Activated CD8-positive, alpha-beta memory T cell treated with anti-CD3 and anti-CD28 coated beads for 24 hours (primary cell): ENCODE measurements at places on chromosomes 12 and 14.
A peak's percentile ranks its signal among the peaks of the same experiment; 100 is the strongest.

GRCh38 chr14:74739293-74740030, 23.7 kb upstream of the YLPM1 start:
- no peak for DNase-seq

DNA sequence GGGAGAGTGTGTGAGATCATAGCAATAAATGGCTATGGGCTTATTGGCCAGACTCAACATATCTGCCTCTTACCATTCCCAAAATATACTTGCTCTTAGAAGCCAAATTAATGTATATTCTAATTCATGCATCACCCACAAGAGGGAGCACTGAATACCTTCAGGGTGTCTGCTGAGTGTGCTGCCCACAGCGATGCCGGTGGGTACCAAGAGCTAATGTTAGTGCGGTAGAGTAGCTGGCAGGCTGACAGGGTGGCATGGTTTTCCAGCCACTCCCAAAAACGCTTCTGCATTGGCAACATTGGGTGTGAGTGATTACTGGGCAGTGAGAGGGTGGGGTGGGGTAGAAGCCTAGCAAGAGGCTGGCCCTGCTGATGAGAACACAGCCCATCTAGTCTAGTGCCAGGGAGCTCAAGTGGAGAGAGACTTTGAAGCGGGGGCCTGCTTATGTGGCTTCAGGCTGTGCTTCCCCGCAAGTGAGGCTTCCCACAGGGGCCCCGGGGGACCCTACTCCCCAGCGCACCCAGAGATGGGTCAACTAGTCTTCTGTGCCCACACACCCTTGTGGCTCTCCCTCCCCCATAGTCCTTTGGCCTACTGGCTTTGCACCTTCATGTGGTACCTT, 9.2 kb upstream of the PLEKHD1 start:
- DNase-seq: no peak

- no peak for DNase-seq
Observed at GRCh38 chr14:76919431-76920330, 93.5 kb downstream of the LRRC74A start.

DNA sequence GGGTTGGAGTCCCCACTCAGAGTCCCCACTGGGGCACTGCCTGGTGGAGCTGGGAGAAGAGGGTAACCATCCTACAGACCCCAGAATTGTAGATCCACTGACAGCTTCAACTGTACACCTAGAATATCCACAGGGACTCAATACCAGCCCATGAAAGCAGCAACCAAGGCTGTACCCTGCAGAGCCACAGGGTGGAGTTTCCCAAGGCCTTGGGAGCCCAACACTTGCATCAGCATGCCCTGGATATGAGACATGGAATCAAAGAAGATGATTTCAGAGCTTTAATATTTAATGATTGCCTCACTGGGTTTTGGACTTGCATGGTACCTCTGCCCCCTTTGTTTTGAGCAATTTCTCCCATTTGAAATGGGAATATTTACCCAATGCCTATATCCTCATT, 80.4 kb downstream of the RASSF9 start:
- DNase-seq: no peak

DNA sequence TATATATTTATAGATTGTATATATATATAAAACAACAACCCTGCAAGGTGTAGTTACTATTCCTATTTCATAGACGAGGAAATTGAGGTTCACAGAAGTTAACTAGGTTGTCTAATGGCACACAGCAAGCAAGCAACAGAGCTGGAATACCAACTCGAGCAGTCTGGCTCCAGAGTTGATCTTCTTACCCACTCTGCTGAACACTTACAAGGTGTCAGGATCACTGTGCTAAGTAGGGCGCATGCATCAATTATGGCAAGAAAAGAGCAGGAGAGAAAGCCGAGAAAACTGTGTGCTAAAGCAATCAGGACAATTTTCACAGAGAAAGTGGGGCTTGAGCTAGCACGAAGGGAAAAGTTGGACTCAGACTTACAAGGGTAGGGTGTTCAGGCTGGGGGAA, 15.9 kb upstream of the ARMH4 start:
- no peak for DNase-seq

DNA sequence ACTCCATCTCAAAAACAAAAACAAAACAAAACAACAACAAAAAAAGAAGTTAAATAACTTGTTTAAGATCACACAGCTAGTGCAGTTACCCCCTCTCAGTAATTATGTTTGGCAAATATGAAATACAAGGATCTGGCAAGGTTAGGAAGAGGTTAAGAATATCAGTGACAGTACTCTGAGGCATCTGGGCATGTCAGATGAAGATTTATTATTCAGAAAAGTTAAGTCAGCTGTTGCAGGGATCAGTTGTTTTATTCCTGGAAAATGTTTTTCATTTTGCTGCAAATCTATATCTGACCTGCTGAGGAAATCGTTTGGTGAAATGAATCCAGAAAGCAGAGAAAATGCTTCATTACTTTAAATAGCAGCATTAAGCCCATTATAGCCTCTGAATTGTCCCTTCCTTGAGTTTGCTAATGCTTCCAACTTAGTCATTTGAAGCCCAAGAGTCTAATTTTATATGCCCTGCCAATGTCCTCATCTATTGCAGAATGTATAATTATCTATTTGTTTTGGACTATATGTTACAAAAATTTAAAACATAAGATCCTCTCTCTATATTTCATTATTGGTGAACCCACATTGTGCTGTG, 8.1 kb downstream of the GPX2 start:
- no peak for DNase-seq

GRCh38 chr14:77302926-77303325, 17.8 kb downstream of the POMT2 start:
- no peak for DNase-seq

- DNase-seq: no peak
Observed at GRCh38 chr12:114316076-114316475, 89.9 kb downstream of the TBX5 start.

DNA sequence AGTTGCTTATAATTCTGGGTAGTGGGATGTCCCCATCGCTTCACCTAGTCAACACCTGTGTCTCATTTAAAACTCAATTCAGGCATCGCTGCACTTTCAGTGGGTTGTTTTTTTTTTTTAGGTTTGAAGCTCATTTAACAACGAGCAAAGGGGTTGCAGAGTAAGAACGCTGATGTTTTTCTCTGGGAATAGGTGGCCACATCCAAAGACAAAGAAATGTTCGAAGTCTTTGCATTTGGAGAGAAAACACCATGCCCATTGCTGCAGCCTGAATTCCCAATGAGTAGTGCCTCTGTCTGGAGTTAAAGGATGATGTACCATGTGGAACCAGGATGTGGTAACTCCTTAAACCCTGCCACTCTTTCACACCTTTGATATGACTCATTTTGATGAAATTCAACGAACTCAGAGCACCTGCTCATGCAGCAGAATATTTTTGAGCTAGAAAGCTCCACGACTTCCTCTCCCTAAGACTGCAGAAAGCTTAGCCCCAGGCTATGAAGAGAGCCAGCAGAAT, 35.1 kb upstream of the BATF start:
- DNase-seq: peak; percentile 73

- no peak for DNase-seq
Observed at GRCh38 chr14:21440859-21441258, 15.1 kb downstream of the CHD8 start.

- DNase-seq: no peak
Observed at GRCh38 chr14:91241863-91242262, 2.6 kb downstream of the GPR68 start.

GRCh38 chr12:61871485-61871810, 388.8 kb upstream of the USP15 start:
- DNase-seq: no peak

DNA sequence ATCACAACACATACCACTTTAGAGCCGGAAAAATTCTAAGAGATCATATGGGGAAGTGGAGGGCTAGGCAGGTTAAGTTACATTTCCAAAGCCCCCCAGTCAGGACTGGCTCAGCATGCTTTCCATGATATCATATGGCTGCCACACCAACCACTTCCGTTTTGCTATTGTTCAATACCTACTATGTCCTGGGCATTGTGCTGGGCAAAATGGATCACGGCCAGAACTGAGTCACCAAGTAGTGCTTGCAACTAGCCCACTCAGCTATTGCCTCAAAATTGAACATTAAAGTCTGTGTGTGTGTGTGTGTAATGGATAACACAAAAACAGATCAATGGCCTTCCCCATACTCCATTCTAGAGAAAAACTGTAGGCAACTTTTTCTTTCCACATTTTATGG, 22.7 kb downstream of the WIF1 start:
- no peak for DNase-seq
